ENCODE measurements at places on chromosomes 2 and 18.

DNA sequence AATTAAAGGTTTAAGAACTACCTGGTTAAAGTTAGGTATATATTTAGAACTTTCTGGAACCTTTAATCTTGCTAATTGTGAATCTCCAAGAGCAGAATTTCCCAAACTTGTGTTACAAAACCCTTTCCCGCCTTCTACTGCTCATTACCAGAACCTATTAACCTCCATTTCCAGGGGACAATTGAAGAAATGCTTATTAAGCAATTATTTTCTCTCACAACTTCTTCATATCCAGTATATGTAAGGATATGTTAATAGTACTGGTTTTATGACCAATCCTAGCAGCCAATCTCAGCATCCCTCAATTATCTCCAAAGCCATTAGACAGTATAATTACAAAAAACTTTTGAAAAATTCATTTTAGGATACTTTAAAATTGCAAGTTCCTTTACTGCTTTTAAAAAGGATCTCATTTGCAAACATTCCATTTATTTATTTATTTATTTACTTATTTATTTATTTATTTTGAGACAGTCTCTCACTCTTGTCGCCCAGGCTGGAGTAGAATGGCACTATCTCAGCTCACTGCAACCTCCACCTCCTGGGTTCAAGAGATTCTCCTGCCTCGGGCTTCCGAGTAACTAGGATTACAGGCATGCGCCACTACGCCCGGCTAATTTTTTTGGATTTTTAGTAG, 3.7 kb downstream of the GFPT1 start:
- no peak for DNase-seq

DNA sequence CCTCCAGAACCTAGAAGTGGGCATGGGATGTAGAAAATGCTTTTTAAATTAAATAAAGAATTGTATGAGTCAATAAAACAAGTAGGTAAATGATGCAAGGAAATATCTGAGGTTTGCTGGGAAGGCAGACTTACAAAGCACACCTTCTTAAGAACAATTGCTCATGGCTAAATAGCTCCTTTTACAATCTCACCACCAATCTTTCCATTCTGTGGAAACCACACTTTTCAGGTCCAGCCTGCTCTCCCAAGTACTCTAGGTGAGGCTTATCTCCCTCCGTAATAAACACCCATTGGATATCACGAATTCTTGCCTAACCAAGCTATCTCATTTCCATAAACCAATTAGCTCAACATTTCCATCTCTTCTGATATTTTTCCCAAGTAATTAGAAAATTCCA, 91.5 kb upstream of the SLC8A1 start:
- DNase-seq = no peak

GRCh38 chr2:241776336-241777169, at the start of gene GAL3ST2:
Gene GAL3ST2, plus strand, starts transcription at chr2:241776822. Its CDS starts 134 bp downstream, at chr2:241776956.
- DNase-seq = no peak

DNA sequence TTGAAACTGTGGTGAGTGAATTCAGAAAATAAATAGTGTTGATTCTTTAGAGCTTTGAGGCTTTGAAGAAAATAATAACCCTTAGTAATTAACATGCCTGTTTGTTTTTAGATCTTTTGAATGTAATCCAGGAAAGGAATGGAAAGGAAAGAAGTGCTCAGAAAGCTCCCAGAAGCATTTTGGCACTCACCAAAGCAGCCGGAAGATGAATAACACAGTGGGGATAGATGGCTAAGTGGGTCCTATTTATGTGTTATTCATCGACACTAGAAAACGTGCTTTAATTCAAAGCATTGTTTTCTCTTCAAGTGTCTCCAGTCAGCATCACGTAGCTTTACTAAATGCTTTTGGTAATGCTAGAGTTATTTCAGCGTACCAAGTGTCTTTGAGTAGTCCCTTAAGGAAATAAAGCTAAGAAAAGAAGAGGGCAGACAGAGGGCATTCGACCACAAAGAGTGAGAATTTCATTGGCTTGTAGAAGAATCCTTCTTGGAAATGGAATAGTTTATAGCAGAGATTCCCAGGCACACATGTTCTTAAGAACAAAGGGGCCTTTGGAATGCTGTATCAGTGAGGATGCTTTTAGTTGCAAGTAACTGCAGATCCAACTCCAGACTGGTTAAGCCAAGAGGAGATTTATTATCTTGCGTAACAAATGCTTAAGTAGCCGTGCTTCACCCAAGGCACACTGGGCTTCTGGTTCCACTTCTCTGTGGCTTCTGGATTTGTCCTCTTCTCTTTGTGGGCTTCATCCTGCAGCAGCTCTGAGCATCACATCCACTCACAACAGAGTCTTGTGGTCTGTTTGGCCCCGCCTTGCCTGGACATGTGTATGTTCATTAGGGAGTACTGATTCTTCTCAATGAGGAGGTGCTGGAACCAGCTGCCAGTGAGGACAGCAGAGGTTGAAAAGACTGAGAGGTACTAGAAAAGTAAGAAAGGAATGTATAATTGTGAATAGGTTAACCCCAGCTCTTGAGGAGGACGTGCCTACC, 63.6 kb upstream of the LTBP1 start:
- no peak for DNase-seq

- peak; percentile 57 for DNase-seq
These were observed 37.1 kb downstream of the ARHGEF4 start for GRCh38 chr2:130873700-130874346.

DNA sequence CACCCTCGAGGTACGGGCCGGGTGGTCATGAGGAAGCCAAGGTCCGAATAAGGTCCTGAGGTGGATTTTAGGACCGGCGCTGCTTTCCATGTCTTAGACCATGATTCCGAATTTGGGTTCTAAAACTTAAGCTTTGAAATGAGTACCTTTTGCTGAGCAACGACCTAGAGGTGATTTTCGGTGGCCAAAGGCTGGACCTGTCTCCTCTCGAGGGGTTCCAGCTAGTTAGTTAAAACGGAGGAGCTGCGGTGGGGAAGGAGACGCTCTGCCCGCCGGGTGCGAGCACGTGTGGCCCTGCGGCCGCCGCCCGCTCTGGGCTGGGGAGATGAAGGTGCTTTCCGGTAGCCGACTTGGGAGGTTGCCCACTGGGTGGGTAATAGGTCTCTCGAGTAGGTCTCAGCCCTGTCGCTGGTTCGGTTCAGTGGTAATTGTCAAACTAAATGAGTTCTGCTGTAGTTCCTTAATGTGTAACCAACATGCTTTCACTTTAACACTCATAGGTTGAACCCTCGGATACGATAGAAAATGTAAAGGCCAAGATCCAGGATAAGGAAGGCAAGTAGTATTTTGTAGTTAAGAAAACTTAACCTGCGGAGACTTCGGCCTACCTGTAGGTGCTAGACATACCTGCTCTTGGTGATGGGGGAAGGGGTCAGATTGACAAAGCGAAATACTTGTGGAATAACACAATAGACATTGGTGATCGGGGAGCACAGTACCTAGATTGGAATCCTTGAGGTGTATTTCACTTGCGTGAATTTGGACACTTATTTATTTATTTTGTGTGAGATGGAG, 572 bp downstream of the RPS27A start:
- peak; percentile 71 for DNase-seq
